NCI-H187 treated with DMSO at 0.1 percent for 48 hours (cell line): ENCODE measurements at places on chromosomes 2 and 18.

- no peak for DNase-seq
Measured at GRCh38 chr2:65101071-65101470, 28.8 kb downstream of the RAB1A start.

- DNase-seq: no peak
Measured at GRCh38 chr2:133843091-133843490, 274.8 kb upstream of the NCKAP5 start.

DNA sequence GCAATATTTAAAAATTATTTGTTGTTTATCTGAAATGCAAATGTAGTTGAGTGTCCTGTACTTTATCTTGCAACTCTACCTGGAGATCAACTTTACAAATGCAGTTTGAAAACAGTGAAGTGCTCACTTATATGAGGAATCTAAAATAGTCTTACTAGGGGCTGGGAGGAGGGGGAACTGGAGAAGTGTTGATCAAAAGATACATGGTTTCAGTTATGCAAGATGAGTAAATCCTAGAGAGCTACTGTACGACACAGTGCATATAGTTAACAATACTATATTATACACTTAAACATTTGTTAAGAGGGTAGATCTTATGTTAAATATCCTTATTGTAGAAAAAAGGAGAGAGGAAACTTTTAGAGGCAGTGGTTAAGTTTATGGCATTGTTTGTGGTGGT, 241.9 kb downstream of the BCL11A start:
- no peak for DNase-seq

DNA sequence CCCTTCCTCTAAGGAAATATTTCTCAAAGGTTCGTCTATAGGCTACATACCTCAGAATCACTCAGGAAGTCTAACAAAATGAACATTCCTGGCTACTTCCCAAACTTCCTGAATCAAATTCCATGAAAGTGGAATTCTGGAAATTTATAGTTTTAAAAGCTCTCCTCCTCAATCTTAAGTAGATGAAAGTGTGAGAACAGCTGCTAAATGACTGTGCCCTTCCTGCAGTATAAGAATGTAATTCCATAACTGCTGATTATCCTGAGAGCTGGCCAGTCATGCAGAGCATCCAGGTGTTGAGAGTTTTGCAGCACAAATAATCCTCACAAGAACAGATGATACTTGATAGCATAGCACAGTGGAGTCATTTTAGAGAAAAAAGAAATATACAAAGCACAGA, 265.0 kb downstream of the KCNJ3 start:
- no peak for DNase-seq

DNA sequence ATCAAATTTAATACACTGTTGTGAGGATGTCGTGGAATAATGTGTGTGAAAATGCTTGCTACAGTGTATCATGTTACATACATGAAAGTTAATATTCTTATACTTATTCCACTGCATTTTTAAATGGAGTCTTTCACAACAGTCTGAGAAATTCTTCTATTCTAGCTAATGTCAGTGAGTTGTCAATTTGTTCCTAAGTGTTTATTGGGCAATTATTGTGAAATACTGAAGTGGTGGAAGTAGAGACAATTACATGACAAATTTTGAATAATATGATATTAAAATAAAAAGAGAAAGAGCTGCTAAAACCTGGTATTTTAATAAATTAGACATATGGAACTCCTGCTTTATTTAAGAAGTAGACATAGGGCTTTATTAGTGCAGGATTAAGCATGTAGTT, 176.1 kb downstream of the PTPRM start:
- no peak for DNase-seq

DNA sequence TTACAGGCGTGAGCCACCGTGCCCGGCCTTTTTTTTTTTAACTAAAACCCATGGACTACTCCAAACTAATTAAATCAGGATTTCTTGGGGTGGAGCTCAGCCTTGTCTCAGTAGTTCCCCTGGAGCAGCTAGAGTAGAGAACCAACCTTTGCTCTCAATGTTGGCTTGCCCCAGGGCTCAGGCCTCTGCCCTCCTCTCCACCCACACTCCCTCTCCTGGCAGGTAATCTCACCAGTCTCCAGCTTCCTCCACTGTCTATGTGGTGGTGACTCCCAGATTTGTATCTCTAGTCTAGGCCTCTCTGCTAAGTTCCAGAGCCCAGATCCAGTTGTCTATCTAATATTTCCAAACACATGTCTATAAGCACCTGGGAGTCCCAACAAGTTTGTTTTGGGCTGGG, 9.6 kb upstream of the MTA3 start:
- DNase-seq: no peak

GRCh38 chr2:29573612-29574011, 347.8 kb downstream of the ALK start:
- no peak for DNase-seq

- no peak for DNase-seq
Measured at GRCh38 chr2:21095178-21095577, 28.6 kb upstream of the TDRD15 start.

GRCh38 chr2:96100893-96101304, 15.5 kb downstream of the ADRA2B start:
- no peak for DNase-seq

DNA sequence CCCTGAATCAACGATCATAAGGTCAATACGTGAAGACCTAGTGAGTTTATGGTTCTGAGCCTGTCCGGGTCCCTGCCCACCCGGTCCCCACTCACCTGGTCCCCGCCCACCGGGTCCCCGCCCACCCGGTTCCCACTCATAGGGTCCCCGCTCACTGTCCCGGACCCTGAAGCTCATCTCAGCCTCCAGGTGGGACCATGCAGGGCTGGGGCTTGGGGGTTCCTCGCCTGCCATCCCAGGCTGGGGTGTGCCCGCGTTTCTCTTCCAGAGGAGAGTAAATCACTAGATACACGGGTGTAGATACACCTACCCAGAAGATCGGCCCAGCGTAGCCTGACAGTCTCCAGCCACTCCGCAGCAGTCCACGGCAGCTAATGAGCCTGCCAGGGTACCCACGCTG, 131.5 kb downstream of the MBP start:
- no peak for DNase-seq

DNA sequence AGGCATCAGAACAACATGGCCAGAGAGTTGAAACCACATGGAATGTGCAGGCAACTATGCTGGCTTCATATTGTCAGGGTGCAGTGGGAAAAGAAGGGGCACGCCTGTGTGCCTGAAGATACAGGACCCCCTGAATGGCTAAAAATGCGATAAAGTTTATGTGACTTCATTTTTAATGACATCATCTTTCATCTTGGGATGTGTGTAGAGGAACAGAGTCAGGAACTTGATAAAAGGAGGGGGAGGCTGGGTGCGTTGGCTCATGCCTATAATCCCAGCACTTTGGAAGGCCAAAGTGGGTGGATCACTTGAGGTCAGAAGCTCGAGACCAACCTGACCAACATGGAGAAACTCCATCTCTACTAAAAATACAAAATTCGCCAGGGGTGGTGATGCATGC, 872.6 kb downstream of the TDRD15 start:
- DNase-seq: no peak

GRCh38 chr18:13514558-13514957, 211.8 kb downstream of the FAM210A start:
- no peak for DNase-seq

DNA sequence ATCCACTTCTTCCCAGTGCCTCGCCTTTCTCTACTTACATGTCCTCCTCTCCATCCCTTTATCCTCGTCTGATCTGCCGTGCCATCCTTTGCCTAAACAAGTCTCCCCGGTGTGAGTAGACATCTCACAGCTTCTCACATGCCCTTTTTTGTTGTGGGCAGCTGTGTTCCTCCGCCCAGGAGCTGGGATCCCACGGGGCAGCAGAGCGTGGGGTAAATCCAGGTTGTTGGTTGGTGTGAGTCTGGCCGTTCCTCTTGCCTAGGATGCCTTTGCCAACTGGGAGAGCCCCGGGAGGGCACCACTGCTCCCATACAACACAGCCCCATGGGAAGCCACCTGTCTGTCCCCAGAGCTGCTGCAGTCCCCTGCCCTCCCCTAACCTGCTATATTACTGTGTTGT, 22.4 kb downstream of the SLC30A3 start:
- no peak for DNase-seq

DNA sequence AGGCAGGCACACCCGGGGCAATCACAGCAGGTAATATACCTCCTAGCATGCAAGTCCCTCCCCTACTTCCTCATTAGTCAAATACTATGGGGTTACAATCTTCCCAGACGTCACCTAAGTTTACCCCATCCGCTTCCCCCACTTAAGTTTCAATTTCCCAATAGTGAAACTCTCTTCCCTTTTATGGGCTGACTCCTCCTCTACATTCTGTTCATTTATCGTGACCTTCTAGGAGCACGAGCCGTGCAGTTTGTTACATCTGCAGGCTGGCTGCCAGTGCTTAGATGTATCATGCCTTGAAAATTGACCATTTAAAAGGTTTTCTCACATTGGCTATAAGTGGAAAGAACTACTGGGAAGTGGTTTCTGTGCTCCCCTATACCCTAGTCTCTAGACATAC, 1357.8 kb upstream of the CRIM1 start:
- DNase-seq: no peak

DNA sequence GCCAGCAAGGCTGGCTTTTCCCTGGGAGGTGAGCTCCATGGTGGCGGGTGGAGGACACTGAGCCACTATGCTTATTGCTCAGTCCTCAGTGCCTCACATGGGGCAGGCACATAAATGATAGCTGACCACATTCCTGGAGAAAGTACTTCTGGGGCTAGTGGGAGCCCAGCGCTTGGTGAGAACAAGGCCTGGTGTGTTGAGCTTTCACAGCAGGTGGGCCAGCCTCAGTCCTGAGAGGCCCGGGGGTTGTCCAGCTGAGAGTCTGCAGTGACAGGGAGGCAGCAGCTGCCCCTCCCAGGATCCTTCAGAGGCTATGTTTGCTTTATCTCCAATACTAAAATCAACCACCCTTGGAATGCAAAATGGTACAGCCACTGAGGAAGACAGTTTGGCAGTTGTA, 217.7 kb downstream of the ZBTB7C start:
- no peak for DNase-seq

DNA sequence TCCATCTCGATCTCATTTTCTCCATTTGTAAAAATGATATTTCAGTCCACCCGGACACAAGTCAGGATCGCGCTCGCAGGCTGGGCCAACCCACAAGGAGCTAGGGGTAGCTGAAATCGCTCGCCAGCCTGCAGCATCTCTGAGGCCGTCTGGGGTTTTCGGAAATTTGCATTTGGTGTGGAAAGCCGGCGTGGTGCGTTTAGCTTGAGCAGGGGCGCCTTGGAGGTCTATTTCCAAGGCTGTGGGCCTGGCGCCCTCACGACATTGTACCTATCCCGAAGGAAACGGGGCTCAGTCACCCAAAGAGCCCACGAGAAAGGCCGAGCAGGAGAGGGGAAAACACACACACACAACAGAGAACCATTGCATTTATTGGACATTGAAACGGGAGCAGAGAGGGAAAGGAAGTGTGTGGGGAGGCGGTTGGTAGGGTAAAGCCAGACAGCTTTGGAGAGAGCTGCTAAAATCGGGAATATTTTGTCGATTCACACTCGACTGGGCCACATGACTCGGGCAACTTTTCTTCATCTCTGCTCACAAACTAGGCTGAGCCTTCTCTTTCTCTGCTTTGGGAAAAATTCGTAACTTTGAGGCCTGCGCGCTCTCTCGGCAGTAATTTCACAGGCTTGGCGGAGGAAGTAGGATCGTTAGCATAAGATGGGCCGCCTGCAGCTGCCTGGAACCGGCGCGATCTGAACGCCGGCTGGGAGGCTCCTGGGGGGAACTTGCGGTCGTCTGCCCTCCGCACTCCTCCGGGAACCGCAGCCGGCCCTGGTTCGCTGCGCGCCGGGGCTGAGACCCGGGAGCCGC, 1.1 kb upstream of the HOXD8 start:
- DNase-seq: no peak

DNA sequence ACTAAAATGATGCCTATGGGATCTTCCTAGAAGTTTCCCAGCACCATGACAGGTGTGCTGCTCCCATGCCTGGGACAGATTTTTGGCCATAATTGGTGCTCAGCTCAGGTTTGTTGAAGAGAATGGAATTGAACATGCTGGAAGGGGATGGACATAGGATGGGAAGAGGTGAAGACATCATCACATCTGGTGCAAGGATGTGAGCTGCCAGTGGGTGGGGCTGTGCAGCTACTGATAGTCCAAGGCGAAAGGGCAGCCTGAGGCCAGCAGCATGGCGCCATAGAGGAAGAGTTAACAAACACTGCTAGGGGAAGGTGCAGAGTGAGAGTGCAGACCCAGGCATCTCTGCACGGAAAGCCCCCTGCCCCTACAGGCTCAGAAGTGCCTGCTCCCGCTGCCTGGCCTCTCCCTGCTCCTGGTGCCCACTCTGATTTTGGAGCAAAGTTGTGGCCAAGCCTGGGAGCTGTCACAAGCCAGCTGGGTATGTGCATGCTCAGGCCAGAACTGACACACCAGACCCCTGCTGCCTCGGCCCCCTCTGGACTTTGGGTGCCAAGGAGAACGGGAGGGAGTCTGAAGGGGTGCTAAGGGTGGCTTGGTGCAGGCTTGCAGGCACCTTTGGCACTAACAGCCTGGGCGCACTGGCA, 178.6 kb downstream of the ZBTB7C start:
- DNase-seq: peak; percentile 7

GRCh38 chr2:37616677-37617005, 54.8 kb downstream of the CDC42EP3 start:
- DNase-seq: no peak

GRCh38 chr2:226738191-226738820, 61.3 kb downstream of the IRS1 start:
- no peak for DNase-seq

- no peak for DNase-seq
Measured at GRCh38 chr2:216215658-216216390, 106.7 kb downstream of the XRCC5 start.

- no peak for DNase-seq
Measured at GRCh38 chr2:10493634-10494281, 45.6 kb upstream of the ODC1 start.

DNA sequence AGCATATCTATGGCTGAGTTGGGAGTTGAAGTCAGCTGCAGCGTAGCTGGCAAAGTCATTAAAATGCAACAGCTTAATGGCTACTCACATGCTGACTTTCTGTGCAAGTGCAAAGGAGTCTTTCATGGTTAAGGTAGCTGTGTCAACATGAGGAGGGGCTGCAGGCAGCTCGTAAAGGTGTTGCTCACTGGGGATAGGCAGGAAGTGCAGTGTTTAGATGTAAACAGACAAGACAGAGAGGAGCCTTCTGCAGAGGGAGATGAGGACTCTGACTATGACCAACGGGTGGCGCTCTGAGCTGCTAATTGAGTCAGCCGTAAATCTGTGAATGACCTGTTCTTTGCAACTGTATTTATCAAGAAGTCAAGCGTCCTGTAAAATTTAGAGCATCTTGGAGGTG, 22.3 kb upstream of the CAVIN2 start:
- peak; percentile 2 for DNase-seq
